ENCODE measurements at places on chromosomes 12 and 14. TPM values are rescaled to one million over a fixed set of nuclear protein-coding genes. Genes with fewer than 3 reads are reported as not detected.

- DNase-seq, result no peak
Observed at GRCh38 chr14:89771251-89771650, 183.3 kb downstream of the EFCAB11 start.

- DNase-seq, result no peak
Observed at GRCh38 chr12:116480210-116480810, 78.9 kb upstream of the MAP1LC3B2 start.

GRCh38 chr14:105818712-105819005 lies 292.3 kb downstream of the TMEM121 start:
- DNase-seq, result no peak

GRCh38 chr14:88188745-88189416 lies 134.2 kb downstream of the KCNK10 start:
- no peak for DNase-seq

DNA sequence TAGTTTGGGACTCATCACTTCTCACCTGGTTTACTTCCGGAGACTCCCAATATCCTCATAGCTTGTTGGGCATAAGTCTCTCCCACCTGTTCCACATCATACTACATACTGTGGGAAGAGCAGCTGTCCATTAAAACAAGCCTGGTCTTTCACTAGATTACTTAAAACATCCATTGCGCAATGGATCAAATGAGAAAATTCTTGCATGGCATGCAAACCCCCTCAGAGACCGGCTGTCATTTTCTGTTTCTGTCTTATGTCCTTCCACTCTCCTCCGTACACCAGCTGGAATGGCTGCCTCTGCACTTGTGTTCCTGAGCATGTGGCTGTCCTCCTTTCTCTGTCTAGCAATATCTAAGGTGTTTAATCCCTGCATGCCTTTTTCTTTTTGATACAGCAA lies 265.6 kb downstream of the TMEM117 start:
- DNase-seq, result no peak

GRCh38 chr12:86711731-86712130 lies 455.5 kb upstream of the MGAT4C start:
- DNase-seq, result peak; percentile 11

- peak; percentile 36 for DNase-seq
Observed at GRCh38 chr12:51891843-51892242, 3.9 kb downstream of the ANKRD33 start.

DNA sequence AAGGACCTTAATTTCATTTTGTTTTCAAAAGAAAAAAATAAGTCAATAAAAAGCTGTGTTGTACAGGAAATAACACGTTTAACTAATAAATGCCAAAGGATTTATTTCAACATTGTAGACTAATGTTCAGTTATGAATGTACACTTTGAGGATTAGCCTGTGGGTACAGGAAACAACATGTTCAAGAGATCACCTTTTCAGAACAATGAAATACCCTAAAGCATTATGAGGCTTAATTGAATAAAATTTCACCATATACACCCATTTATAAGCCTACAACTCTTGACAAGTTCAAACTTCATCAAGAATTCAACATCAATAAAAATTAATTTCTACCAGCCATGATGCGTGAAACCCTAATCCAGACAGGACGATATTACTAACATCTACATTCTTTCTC lies 56.6 kb upstream of the SLC6A15 start:
- no peak for DNase-seq

DNA sequence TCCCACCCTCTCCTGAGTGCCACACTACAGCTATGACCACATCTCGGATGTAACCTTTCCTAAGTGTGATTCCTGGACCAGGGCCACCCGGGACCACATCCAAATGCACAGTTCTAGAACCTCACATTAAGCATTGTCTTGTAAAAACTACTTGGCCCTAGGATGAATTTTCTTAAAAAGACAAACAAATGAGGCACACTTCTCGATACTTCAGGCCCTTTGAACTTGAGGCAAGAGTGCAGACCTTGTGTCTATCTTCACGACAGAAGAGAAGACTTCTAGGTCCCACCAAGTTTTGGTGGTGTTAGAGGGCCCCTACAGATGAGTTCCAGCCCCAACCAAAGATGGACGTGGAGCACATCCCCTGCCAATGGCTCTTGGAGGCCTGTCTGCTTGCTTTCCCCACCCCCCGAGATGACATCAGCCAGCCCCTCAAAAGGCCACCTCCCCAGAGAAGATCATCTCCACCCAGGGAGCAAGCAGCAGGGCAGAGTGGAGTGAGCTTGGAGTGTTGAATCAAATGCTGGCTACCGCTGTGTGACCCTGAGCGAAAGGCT lies 9.3 kb downstream of the ISCU start:
- no peak for DNase-seq

DNA sequence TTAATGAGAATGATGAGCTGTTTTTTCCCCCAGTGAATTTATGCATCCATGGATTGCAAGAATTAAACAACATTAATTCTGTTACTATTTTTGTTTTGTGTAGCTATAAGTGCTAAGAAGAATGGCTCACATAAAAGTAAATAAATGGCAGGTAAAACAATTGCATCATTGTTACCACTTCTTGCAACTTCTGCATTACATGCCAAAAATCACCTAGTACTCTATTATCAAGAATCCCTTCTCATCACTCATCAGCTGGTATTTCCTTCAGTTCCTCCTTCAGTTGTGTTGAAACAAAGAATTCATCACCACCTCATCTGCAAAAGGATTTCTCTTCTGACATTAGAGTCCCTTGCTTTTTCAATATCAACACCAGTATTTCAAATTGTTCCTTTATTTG lies 773 bp downstream of the A2M start:
- DNase-seq, result no peak

DNA sequence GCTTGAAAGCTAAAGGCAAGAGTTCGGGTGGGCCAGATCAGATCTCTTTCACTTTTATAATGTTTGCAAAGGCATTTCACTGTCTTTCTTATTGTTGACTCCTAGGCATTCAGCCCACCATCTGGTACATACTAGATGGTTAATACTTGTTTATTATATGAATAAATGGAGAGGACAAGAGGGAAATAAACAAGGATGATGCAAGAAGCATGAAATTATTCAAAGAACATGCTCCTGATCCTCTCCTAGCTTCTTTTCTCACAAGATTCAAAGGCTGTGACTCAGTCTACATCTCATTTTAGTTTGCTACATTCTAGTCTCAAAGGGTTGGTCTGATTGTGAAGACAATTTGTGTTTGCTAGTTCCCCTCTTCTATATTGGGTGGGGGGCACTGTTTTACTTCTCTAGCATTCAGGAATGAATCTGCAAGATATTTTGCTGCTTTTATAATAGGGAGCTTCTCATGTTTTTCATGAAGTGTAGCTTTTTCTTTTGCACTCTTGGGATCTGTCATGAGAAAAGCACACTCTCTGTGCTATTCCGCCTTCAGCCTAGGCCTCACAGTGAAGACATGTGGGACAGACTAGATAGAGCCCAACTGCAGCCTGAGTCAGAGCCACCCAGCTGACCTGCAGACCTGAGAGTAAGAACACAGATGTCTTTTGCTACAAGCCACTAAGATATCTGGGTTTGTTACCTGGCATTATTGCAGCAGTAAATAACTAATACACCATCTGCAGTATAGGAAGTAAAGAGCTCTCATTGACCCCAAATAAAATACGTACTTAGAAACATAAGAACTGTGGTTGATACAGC lies 65.7 kb downstream of the PTHLH start:
- no peak for DNase-seq

DNA sequence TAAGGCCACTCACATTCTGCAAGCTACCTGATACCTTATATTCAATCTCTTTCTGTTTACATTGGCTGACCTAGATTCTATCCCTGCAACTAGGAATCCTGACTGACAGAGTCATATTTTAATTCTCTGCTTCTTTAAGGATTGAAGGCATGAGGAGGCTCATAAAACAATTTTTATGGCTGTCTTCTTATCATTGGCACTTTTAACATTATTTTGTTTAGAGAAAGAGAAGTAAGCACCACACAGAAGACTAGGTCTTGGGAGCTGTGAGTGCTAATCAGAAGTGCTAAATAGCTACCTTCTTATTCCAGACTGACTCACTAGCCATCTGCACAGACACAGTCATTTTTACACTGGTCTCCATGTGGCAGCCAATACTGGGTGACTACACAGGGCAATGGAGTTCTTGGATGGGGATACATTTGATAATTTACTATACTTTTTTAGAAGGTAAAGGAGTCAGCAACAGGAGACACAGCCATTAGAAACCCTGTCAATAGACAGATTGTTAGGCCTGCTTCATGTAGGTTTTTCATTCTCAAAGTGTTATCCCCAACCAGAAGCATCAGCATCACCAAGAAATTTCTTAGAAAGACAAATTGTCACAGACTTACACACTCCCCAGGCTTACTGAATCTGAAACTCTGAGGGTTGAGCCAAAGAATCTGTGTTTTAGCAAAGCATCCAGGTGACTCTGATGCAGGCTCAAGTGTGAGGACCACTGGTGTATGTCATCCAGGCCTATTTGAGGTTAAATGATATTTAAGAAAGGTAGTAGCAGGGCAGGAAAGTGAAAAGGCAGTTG lies 214.1 kb downstream of the DUSP6 start:
- DNase-seq, result peak; percentile 23

GRCh38 chr12:90945070-90945649 lies 9.8 kb downstream of the CCER1 start:
- peak; percentile 47 for DNase-seq

DNA sequence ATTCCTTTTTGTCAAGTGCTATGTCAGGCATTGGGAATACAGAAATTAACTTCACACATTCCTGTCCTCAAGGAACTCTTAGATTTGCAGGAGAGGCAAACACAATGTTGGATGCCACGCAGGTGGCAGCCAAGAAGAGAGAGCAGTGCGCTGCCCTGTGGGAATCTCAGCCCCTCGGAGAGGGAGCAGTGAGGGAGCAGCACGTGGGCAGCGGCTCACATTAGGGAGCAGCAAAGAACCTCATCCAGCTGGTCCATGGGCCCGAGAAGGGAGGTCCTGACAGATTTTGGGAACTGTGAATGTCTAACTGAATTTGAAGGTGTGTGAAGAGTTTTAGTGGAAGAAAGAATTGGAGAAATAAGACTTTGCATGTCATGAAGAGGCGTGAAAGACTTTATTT lies 47.2 kb upstream of the EVL start:
- DNase-seq, result no peak

GRCh38 chr12:240566-240965 lies 22.1 kb downstream of the SLC6A13 start:
- DNase-seq, result no peak

- no peak for DNase-seq
Observed at GRCh38 chr14:47422191-47422590, 253.2 kb downstream of the MDGA2 start.

The RTL1 gene
- total RNA-seq, result not detected

The JPH4 gene
- not detected for total RNA-seq

The SLC5A8 gene
- total RNA-seq, result not detected

The P2RX7 gene
- total RNA-seq, result 0.52 TPM

The C12orf54 gene
- not detected for total RNA-seq

The LRP1 gene
- 157 TPM for total RNA-seq

The CLEC4D gene
- total RNA-seq, result not detected

The FIGNL2 gene
- 5.5 TPM for total RNA-seq

The TSPAN9 gene
- total RNA-seq, result 24.7 TPM

The SMCO2 gene
- not detected for total RNA-seq

The RHEBL1 gene
- 0.10 TPM for total RNA-seq
